ENCODE measurements at places on chromosomes 11 and 22.

GRCh38 chr11:121281698-121282097 is 10.9 kb upstream of the SC5D start:
- no peak for DNase-seq

DNA sequence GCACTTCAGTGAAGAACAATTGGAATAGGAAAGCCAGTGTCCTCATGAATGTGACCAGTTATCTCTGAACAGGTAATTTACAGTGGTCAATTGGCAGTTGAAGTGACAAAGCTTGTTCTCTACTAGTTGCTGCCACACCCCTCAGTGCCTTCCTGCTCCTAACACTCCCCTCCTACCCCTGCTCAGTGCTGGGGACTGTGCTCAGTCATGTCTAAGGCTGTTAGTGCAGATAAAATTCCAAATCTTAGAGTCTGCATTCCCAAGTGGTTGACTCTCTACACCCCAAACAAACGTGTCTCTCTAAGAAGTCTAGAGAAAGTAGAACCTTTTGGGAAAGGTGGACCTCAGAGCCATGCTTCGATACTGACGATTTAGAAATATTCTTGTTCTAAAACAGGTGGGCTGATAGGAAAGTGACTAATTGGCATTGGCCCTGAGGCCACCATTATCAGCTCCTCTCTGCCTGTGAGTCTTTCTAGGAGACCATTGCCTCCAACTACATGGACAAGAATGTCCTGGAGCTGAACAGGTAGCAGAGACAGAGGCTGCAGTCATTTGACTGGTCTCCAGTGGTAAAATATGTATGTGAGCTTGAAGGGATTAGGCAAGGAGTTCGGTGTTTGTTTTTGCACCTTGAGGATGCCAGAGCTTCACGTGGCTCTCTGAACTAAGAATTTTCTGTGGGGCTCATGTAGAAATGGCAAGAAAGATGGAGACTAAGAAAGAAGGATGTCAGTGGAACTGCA is 22.1 kb upstream of the NNMT start:
- DNase-seq, result no peak

DNA sequence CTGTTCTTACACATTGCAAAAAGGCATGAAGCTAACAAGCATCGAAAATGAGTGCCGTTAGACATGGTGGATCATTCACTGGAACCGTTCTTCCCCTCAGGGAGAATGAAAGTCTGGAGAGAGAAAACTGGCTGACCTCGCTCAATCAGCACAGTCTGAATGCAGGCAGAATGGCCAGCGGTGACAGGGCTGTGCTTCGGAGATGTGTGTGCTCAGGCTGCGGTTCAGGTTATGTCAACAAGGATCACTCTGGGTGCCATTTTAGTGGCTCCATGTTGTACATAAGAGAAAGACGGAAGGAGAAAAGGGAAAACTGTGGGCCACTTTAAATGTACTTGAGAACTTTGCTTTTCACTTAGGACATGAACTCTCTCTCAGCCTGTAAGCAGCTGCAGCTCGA is 749.8 kb upstream of the ARHGAP42 start:
- no peak for DNase-seq

DNA sequence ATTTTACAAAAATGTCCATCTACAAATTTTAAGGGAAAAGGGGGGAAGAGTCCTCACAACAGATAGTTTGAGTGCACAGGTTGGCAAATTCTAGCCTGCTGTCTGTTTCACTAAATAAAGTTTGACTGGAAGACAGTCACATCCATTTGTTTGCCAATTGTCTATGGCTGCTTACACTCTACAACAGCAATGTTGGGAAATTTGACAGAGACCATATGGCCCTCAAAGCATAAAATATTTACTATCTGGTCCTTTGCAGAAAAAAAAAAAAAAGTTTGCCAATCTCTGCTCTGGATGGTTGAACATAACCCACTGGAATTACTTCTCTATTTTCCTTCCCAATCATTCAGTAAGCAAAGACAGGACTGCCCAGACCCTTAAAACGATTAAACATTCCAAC is 88.2 kb downstream of the FCHSD2 start:
- DNase-seq, result no peak

- DNase-seq, result no peak
Observed at GRCh38 chr11:12761029-12761428, 86.8 kb downstream of the TEAD1 start.

DNA sequence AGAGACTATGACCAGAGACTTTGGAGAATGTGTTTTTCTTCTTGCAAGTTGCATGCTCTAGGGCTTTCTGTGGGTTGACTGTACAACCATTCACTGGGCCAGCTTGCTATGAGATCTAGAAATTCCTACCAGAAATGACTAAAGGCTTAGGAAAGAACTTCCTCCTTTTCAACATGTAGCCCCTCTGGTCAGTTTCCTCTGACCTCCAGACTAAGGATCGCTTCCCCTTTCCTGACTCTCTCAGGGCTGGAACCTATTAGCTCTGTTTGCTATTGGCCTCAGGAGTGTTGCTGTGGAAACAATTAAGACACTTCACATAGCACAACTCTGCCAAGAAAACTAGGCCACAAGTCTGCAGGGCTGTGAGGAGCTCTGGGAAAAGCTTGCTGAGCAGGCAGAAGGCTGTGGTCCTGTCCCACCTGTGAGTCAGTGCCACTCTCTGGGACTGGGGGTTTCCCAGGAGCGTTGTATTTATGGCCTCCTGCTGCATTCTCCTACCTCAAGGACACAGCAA is 10.7 kb downstream of the CRY2 start:
- DNase-seq, result no peak

- peak; percentile 82 for DNase-seq
Observed at GRCh38 chr22:30609260-30610185, 2.5 kb downstream of the TCN2 start.

DNA sequence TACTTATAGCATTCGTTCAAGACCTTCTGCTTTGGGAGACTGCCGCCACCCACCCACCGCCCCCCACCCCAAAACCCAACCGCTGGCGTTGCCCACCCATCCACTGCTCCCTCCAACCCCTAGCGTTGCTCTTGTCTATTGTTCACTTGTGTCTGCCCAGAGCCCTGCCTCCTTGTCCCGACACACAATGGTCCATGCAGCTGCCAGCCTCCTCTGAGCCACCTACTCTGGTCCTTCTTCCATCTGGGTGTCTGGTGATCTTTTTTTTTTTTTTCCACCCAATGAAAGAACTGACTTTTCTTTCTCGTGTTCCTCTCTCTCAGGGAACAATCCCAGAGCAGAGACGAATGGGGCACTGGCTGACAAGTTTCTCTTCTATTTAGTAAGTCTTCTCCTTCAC is 256.0 kb upstream of the SESN3 start:
- DNase-seq, result no peak

Measured in cardiac septum (tissue), 1 donor.